ENCODE measurements at places on chromosomes 3 and 15.

GRCh38 chr15:78565951-78566774, 843 bp downstream of the CHRNA5 start:
- DNase-seq, result no peak

GRCh38 chr3:177287231-177287630, 89.9 kb upstream of the TBL1XR1 start:
- no peak for DNase-seq

- DNase-seq, result no peak
Observed at GRCh38 chr3:166060789-166061479, 223.7 kb upstream of the BCHE start.

GRCh38 chr3:14486460-14486859, 53.7 kb downstream of the GRIP2 start:
- DNase-seq, result no peak

DNA sequence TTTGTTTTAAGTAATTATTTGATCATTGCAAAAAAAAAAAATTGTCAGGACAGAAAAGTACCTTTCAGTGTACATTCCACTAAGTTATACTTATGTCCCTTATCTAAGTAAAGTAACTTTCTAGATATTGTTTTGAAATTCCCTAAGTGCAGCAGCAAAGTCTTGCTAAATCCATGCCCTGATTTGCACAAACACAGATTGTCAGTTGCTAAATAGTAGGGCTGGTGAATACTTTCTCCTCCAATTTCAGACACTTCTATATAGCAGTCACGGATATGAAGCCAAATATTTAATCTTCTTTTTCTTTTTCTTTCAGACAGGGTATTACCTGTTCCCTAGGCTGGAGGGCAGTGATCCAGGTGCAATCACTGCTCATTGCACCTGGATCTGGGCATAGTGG, 12.9 kb downstream of the LRRC2 start:
- DNase-seq, result no peak

GRCh38 chr3:127970966-127971592, 56.0 kb downstream of the KBTBD12 start:
- peak; percentile 65 for DNase-seq

DNA sequence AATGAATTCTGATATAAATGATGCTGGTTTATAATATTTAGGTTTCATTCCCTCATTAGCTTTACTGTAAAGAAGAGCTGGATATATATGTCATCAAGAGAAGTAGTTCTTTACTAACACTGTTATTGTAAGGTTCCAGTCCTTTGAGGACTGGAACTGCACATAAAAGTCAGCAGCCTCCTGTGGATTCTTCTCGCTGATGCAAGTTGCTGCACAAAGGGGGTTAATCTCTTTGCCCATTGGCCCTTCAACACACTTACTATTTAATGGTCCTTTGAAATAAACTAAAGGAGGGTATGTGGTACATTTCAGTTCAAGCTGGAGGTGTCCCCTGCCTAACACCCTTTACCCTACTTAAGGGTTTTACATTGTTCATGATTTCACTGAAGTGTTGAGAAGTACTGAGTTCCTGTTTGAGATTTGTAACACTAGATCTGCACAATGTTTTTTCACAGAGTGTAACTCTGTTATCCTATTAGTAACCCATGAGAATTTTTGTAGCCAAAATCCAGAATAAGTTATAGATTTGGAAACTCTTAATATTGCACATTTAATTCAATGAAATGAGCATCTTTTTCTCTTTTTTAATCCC, 43.9 kb downstream of the NR2C2 start:
- DNase-seq, result no peak

DNA sequence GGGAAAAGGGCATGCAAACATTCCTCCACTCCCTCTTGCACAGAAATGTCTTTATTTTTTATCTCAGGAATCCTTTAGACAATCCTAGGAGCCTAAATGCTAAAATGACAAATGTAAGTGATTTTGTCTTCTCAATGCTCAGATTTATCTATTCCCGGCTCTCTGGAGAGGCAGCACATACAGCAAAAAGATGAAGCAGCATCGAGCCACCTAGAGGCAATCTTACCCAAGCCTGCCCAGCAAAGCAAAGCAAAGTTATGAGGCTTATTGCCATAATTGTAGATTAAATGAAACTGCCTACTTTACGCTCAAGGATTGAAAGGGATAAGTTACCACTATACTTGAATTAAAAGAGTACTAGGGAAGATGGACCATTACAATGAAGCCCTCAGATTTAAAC, 750.4 kb upstream of the NR2F2 start:
- no peak for DNase-seq

GRCh38 chr3:69255928-69256327, 130.0 kb downstream of the FRMD4B start:
- no peak for DNase-seq

GRCh38 chr3:175082631-175083030, 223.5 kb downstream of the NAALADL2 start:
- no peak for DNase-seq

DNA sequence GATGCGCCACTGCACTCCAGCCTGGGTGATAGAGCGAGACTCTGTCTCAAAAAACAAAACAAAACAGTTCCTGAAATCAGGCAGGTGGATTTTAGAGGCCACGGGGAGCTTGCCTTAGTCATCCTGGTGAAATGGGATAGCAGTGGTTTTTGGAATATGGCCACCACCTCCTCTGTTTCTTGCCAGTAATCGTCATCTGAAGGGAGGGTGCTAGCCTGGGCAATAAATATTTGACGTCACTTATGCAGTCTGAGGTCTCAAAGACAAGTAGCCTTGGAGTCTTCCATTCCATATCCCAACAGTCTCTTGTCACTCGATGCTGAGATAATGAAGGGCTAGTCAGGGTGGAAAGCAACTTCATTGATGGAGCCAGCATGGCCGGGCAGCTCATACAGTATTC, 55.2 kb downstream of the KCNAB1 start:
- DNase-seq, result no peak

DNA sequence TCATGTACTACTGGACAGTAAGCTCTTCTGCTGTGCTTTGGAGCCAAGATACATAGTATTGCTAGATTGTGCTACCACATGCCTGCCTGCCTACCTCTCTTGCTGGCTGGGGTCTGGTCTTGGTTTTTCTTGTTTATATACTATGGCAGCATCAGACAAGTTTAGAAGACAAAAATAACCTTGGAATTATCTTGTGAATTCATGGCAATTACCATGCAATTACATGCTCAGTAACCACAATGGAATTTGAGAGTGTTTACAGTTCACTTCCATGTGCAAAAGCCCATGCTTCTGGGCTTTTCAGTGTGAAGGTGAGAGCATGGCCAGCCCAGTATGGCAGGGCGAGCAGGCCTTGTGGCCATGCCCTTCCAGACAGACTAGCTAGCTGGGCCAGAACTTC, 48.0 kb upstream of the C15orf61 start:
- no peak for DNase-seq

- DNase-seq, result no peak
Observed at GRCh38 chr3:16395212-16395611, 118.3 kb downstream of the RFTN1 start.

- DNase-seq, result no peak
Observed at GRCh38 chr3:110470310-110470709, 601.3 kb upstream of the NECTIN3 start.

- DNase-seq, result no peak
Observed at GRCh38 chr3:10373686-10374261, 52.9 kb upstream of the SEC13 start.

GRCh38 chr3:157059181-157059580, 100.8 kb downstream of the CCNL1 start:
- no peak for DNase-seq

GRCh38 chr15:93467337-93467736, 378.3 kb upstream of the RGMA start:
- no peak for DNase-seq

DNA sequence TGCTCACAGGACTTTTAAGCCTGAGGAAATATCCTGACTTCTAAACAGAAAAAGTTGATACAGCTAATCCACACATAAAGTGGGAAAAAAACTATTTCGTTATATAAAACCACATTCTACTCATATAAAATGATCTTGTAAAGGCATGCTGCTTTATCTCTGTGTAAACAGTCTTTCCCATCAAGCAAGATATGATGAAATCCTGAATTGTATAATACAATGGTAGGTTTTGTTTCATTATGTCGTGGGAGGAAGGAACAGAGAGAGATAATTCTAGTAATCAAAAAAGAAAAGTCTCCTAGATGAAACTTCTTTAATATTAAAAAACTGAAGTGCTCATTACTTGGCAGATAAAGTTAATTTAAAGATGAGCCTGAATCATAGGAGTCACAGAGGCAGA, 92.6 kb upstream of the SNTN start:
- DNase-seq, result no peak

Data from testis (tissue), 5 donors.